Stimulated activated CD4-positive, alpha-beta T cell treated with anti-CD3 and anti-CD28 coated beads, Interleukin-15, amount 100 ng/mL, for 24 hours (primary cell): ENCODE measurements at places on chromosomes 1 and 21.
A peak's percentile ranks its signal among the peaks of the same experiment; 100 is the strongest.

GRCh38 chr1:53258216-53258615 lies 19.9 kb upstream of the MAGOH start:
- DNase-seq: no peak

- no peak for DNase-seq
Measured at GRCh38 chr1:113605146-113605545, 154.1 kb downstream of the PHTF1 start.

DNA sequence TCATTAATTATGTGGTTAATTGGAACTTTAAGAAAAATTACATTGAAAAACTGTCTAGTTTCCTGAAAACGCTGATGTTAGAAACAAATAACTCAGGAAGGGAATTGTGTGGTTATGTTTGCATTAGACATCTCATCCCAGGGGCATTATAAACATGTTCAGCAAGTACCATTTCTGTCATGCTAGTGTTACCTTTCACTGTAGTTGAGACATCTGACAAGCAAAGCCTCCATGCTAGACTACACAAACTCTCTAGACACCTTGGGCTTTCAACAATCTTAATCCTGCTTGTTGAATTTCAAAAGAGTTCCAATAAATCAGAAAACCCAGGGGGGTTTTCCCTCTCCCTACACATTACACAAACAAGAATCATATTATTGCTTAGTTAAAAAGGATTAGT lies 536.8 kb downstream of the KCNT2 start:
- DNase-seq: no peak

- DNase-seq: no peak
Measured at GRCh38 chr1:29827801-29828525, 591.6 kb downstream of the PTPRU start.

DNA sequence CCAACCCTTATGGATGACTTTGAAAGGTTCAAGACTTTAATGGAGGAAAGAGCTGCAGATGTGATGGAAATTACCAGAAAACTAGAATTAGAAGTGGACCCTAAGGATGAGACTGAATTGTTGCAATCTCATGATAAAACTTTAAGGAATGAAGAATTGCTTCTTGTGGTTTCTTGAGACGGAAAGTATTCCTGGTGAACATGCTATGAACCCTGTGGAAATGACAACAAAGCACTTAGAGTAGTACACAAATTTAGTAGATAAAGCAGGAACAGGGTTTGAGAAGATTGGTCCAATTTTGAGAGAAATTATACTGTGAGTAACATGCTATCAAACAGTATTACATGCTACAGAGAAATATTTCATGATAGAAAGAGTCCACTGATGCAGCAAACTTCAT lies 215.4 kb downstream of the OMA1 start:
- DNase-seq: no peak

GRCh38 chr1:42825036-42825851 lies 8.0 kb upstream of the SVBP start:
- DNase-seq: no peak

- no peak for DNase-seq
Measured at GRCh38 chr1:166822385-166822784, 16.9 kb upstream of the POGK start.

DNA sequence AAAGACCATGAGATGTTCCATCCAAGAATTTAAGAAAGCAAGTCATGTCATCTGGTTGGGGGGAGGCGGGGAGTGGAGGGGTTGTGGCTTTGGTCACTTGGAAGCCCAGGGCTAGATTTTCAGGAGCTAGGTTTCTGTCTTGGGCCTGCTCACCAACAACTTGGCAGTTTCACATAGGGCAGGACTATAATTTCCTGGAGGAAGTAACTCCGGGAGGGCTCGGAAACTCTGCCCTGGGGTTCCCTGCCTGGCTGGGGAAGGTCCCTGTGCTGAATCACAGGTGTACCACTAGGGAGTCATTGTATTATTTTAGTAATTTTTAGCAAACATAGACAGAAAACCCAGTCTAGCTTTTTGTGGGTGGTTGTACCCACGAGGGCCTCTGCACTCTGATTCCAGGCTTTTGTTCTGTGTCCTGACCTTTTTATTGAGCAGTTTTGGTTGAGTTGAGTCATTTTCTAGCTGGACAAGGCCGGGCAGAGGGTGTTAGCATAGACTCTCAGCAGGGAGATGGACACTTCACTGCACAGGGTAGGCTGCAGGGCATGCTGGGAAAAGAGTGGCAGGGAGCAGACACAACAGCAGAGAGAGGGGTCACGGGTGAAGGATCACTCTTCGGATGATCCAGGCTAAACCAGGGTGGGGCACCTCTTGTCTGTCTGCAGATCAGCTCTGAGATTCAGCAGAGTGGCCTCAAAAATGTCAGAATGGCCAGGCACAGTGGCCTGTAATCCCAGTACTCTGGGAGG lies 144.7 kb downstream of the GRIK3 start:
- DNase-seq: no peak

- no peak for DNase-seq
Measured at GRCh38 chr1:119774746-119775490, 6.2 kb upstream of the HMGCS2 start.

DNA sequence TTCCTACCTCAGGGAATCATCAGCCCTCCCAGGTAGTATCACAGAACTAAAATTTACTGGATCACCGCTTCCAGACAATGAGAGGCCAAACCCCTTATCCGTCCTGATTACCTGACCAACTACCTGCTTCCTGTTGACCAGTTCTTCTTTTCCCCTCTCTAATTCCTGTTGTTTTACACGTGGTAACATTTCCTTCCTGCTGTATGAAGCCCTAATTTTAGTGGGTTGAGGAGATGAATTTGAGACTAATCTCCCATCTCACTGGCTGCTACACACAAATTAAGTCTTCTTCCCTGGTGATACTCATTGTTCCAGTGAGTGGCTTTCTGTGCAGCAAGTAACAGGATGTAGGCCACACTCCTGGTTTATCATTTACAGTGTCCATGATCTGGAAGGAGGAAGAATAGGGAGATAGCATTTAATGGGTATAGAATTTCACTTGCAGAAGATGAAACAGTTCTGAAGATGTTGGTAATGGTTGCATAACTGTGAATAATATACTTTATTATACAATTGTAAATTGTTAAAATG lies 2112.9 kb downstream of the NCAM2 start:
- DNase-seq: no peak

DNA sequence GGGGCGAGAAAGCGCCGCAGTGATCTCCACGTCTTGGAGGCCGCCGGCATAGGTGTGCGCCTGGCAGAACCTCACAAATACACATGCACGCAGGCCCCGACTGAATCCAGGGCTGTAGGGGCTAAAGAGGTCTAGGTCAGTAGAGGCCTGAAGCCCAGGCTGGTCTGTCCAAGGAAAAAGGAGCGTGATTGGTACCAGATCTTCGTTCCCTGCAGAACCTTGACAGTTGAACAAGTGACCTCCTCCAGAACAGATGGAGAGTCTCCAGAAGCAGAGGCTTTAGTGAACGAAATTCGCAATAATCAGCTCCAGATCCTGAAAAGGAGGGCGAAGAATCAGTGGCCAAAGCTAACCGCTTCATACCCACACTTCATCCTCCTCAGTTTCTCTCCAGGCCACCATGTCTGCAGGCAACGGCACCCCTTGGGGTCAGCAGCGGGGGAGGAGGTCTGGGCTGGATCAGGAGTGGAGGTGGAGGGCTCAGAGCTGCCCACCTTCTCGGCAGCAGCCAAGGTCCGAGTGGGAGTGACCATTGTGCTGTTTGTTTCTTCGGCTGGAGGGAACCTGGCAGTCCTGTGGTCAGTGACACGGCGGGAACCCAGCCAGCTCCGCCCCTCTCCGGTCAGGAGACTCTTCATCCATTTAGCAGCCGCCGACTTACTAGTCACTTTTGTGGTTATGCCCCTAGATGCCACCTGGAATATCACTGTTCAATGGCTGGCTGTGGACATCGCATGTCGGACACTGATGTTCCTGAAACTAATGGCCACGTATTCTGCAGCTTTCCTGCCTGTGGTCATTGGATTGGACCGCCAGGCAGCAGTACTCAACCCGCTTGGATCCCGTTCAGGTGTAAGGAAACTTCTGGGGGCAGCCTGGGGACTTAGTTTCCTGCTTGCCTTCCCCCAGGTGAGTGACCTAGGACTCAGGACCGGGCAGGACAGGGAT lies 749 bp upstream of the PEX11B start:
- peak; percentile 44 for DNase-seq

DNA sequence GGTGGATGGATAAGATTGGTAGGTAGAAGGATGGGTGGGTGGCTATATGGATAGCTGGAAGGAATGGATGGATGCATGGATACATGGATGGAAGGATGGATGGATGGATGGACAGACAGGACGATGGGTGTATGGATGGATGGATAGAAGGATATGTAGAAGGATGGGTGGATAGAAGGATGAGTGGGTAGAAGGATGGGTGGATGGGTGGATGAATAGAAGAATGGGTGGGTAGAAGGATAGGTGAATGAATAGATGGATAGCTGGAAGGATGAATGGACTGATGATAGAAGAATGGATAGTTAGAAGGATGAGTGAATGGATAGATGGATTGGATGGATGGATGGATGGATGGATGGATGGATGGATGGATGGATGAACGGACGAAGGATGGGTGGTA lies 5.0 kb downstream of the MASP2 start:
- DNase-seq: no peak

DNA sequence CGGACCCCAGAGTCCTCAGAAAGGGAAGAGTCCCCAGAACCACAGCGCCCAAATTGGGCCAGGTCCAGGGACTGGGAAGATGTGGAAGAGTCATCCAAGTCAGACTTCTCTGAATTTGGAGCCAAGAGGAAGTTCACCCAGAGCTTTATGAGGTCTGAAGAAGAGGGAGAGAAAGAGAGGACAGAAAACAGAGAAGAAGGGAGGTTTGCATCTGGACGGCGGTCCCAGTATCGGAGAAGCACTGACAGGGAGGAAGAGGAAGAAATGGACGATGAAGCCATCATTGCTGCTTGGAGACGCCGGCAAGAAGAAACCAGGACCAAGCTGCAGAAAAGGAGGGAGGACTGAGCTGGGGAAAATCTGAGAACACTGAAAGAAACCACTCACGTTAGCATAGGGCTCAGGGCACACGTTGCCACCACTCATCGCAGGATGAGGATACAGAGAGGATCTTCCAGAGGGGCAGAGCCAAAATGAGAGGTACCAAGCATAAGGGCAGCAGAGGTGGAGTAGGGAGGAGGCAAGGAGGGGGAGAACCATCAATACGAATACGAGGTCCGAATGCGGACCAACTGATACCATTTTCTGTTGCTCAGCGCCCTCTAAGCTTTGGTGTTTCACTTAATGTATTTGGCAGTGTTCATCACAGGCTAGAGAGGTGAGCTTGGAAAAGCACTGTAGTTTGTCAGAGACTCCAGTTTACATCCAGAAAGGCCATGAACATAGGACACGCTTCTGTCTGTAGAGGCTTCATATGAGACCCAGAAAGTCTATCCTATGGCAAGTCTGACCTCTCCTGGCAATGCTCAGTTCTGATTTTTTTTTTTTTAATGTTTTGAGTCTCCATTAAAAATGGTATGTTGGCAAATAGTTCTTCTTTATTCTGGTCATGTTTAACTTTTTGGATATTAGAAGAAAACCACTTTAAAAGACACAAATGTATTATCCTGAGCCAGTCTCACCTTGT lies 34.7 kb downstream of the STYXL2 start:
- no peak for DNase-seq

GRCh38 chr1:30200161-30200560 lies 523.2 kb downstream of the MATN1 start:
- DNase-seq: no peak

- peak; percentile 8 for DNase-seq
Measured at GRCh38 chr21:17491716-17492414, 21.0 kb upstream of the CXADR start.

GRCh38 chr1:44315521-44315920 lies 39.5 kb downstream of the ERI3 start:
- DNase-seq: no peak

DNA sequence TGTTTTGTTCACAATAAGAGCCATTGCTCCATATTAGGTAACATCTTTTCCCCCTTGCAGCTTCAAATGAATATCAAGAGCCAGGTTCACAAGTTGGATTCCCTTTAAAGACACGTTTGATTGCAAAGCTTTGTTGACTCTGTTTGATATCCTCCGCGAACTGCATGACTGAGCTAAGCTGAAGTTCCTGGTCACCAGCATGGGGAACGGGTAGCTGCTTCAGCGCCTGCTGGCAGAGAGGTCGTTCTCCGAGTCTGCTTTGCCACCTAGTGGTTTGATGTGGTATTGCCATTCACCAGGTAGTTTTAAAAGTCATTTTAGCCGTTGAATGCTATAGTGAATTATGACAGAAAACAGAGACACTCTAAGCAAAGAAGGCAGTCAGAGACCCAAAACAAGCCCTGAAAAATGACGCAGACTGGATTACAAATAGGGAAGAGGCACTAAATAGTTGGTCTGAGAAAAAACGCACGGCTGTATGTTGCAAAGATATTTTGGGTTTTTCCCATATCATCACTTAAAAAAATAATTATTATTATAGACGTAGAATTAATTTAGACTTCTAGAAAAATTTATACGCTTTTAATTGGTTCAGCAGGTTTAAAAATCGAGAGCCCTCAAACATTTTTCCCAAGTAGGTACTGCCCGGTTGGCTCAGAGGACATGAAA lies 193.5 kb upstream of the FMN2 start:
- peak; percentile 81 for DNase-seq

GRCh38 chr1:41924911-41925310 lies 6.2 kb upstream of the HIVEP3 start:
- no peak for DNase-seq

GRCh38 chr1:33241866-33242265 lies 14.4 kb upstream of the ZNF362 start:
- no peak for DNase-seq

GRCh38 chr1:14876747-14877146 lies 276.8 kb upstream of the TMEM51 start:
- DNase-seq: no peak

DNA sequence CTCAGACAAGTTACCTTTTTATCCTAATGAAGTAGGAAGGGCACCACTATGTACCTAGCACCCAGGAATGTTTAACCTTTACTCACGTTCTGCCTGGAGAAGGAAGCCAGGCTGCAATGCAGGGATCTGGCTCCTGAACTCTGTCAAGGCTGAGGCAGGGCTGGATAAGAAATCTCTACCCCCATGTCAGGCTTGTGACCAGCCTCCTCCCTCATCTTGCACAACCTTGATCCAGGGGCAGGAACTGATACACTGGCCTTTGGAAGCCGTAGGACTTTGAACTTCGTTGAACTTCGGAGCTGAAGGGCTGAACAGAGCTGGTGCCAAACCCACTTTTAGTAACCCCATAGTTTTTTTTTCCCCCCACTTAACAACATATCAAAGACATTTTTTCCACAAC lies 8.0 kb upstream of the AKR1A1 start:
- no peak for DNase-seq

GRCh38 chr1:16063226-16063829 lies 10.1 kb downstream of the FAM131C start:
- no peak for DNase-seq

DNA sequence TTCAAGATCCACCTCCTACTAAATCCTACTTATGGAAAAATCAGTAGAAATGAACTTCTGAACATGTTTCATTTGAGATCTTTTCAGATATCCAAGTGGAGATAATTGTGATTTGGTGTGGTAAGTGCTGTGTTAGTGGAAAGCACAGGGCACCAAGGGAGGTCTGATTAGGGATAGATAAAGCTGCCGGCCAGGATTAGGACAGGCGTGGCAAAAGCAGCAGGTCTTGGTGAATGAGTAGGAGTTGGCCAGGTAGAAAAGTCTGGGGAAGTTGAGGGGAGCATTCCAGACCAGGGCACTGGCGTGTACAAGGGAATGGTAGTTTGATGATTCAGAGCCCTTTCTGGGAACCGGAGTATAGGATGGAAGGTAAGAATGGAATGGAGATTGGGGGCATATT lies 47.8 kb downstream of the AZIN2 start:
- no peak for DNase-seq
